ENCODE measurements at places on chromosomes 13 and 19.
A peak's percentile ranks its signal among the peaks of the same experiment; 100 is the strongest.

- DNase-seq = no peak
Measured at GRCh38 chr13:102875256-102875655, 29.4 kb downstream of the ERCC5 start.

DNA sequence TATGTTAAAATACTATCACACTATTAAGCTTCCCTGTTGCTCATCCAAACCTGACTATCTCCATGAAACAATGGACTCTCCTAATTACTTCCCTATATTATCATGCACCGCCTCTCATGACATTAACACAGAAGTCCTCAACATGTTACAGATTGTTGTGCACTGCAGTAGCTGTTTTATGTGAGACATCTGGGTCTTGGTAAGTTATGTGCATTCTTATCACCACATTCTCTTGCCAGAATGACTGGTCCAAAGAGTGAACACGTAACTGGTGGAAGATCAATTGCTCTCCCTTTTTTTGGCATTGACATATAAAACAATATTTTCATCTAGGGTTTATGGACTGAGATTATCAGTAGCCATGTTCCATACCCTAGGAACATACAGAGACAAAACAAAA is 59.4 kb downstream of the POSTN start:
- DNase-seq = no peak

- DNase-seq = peak; percentile 36
Measured at GRCh38 chr19:6593651-6594416, 2.9 kb upstream of the CD70 start.

DNA sequence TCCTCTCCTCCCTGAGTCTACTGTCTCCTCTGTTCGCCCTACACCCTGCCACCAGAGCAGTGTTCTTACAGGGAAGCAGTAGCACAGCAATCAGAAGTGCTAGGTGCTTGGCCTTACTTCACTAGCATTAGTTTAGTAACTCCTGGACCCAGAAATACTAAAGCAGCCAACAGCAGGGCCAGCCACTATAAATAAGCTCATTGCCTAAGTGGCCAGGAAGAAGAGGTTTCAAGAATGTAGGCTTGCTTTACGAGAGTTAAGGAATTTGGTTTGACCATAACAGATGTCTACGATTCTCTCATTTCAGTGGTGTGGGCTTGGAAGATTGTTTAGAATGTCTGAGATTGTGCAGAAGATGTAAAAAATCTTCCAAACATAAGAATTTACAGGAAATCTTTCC is 103.3 kb downstream of the ZAR1L start:
- no peak for DNase-seq

- no peak for DNase-seq
Measured at GRCh38 chr13:113024466-113024865, 55.5 kb downstream of the MCF2L start.

DNA sequence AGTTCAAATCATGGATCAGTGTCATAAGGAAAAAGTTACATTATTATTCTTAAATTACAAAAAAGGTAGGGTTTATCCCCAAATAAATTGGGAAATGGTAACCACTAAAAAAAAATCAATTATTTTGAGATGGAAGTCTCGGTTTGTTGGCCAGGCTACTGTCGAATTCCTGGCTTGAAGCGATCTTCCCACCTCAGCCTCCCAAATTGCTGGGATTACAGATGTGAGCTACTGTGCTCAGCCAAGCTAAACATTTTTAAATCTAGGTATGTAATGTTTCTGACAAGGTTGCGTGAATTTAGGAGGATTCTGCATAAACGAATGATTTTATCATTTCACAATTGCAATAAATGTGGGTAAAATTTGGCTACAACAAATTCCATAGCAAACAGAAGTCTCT is 2.0 kb downstream of the NAA16 start:
- no peak for DNase-seq

GRCh38 chr19:38683393-38684077 is 36.1 kb downstream of the ACTN4 start:
- DNase-seq = peak; percentile 75

DNA sequence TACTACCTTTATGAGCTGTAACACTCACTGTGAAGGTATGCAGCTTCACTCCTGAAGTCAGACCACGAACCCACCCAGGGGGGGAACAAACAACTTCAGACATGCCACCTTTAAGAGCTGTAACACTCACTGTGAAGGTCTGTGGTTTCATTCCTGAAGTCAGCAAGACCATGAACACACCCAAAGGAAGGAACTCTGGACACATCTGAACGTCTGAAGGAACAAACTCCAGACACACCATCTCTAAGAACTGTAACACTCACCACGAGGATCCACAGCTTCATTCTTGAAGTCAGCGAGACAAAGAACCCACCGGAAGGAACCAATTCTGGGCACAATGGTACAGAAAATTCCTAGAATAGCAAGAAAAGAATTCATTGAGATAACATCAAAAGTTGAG is 1796.5 kb upstream of the MIR17HG start:
- no peak for DNase-seq
